ENCODE measurements at places on chromosomes 4 and X. TPM values are rescaled to one million over a fixed set of nuclear protein-coding genes. Genes with fewer than 3 reads are reported as not detected.

The DKC1 gene
- 37.6 TPM for total RNA-seq

DNA sequence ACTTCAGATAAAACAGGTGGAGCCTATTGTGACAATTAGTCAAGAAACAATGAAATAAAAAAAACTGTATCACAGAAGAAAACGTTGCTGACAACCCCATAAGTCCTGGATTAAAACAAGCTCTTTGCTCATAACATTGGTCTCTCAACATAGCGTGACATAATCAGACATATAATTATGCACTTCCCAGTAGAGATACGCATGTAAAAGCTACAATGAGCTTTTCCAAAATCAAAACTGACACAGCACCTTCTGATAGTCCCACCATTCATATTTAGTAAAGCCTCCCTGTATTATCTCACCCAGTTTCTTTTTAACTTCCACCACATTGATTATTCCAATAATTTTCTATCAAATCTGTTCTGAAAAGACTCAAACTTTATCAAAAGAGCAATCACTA is 372.1 kb upstream of the SMIM31 start:
- DNase-seq = no peak
- H3K4me3 ChIP-seq = no peak overlapping the region
- H3K36me3 ChIP-seq = no peaks in the 10 kb centered on the region
- H3K4me1 ChIP-seq = no peaks in the 10 kb centered on the region

The FDCSP gene
- total RNA-seq = not detected

The SUPT20HL1 gene
- total RNA-seq = not detected

DNA sequence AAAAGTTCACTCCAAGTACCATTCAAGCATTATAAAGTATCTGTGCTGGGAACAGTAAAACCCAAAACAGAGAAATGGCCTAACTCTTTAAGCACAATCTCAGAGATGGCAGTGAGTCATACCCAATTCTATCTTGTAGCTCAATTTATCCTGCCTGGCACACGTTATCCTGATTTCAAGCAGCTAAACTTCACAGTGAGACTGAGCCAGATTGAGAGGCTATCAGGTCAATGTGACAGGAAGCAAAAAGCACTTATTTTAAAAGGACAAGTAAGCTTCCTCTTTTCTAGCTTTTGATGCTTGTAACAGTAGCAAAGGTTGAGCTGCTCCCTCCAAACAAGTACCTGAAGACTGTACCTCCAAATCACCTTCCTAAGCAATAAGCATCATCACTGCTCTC is 324.9 kb downstream of the NAF1 start:
- H3K36me3 ChIP-seq = no peaks in the 10 kb centered on the region
- DNase-seq = no peak
- H3K27ac ChIP-seq = no peak overlapping the region
- no peaks in the 10 kb centered on the region for H3K4me1 ChIP-seq
- H3K27me3 ChIP-seq = no peaks in the 10 kb centered on the region

- no peaks in the 10 kb centered on the region for H3K27me3 ChIP-seq
- no peaks in the 10 kb centered on the region for H3K36me3 ChIP-seq
- no peak for DNase-seq
- no peaks in the 10 kb centered on the region for H3K4me1 ChIP-seq
- no peak overlapping the region for H3K4me3 ChIP-seq
- no peak overlapping the region for H3K27ac ChIP-seq
Observed at GRCh38 chrX:14412686-14413085, 116.7 kb upstream of the GLRA2 start.

DNA sequence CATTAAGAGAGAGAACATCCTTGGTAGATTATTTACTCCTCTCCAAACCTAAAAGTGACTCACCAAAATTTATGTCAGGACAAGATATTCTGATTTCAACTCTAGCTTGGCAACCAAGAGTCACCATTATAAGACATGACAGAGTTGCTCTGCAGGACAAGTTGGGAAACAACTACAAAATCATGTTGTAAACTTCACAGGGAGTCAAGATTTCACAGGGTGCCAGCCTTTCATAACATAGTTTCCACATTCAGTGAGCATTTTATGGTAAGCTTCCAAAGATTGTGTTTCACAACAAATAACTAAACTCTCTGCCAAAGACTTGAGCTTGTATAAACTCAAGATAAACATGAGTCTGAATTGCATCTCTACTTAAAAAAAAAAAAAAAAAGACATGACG is 121.0 kb upstream of the DIAPH2 start:
- DNase-seq = no peak
- H3K27me3 ChIP-seq = no peaks in the 10 kb centered on the region
- H3K27ac ChIP-seq = no peak overlapping the region
- no peaks in the 10 kb centered on the region for H3K4me1 ChIP-seq
- no peak overlapping the region for H3K4me3 ChIP-seq
- no peaks in the 10 kb centered on the region for H3K36me3 ChIP-seq

The HOPX gene
- 48.2 TPM for total RNA-seq

The H2BW2 gene
- not detected for total RNA-seq

The GPR82 gene
- not detected for total RNA-seq

The SSX2 gene
- total RNA-seq = not detected

DNA sequence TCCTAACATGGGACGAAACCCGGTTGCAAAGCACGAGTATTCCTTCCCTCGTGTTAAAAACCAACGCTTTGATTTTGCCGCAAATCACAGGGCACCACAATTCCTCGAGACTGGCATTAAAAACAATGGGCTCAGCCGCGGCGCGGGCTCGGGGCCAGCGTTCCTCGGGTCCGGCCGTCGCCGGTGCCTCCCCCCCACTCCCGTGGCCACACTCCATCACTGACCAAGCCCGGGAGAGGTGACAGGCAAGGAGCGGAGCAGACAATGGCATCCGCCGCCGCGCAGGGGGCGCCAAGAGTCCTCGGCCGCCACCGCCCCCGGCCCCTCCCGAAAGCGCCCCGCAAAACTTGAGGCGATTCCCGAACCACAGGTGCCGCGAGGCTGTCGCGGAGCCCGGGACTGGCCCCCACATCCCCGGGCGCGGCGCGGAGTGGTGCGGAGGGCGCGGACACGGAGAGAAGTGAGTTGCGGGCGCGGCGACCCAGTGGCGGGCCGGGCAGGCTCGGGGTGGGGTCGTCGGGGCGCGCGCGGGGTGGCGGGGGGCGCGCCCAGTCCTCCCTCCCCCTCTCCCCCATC is 445 bp downstream of the AP1S2 start:
- peak overlapping the region; percentile 97 for H3K27ac ChIP-seq
- H3K4me3 ChIP-seq = peak overlapping the region; percentile 75
- peaks cover 10% of the 10 kb centered on the region for H3K27me3 ChIP-seq
- H3K4me1 ChIP-seq = peaks cover 10% of the 10 kb centered on the region
- DNase-seq = peak; percentile 38

DNA sequence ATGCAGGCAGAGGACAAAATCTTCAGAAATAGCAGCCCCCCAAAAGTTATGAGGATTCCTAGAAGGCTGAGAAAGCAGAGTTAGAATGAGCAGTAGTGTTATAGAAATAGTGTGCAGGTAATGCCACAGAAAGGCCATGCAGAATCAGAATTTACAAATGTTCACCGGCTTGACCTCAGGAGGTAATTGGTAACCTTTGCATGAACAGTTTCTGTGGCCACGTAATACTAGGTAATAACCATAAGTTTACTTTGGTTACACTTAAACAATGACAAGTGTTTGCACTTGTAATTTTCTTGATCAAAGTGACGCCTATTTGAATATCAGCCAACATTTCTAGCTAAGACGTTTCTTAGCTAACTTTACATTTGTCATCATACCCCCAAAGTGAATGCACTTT is 393.6 kb downstream of the GPAT3 start:
- no peak overlapping the region for H3K27ac ChIP-seq
- no peak overlapping the region for H3K4me3 ChIP-seq
- no peaks in the 10 kb centered on the region for H3K4me1 ChIP-seq
- H3K27me3 ChIP-seq = no peaks in the 10 kb centered on the region
- H3K36me3 ChIP-seq = no peaks in the 10 kb centered on the region

The MAGEA12 gene
- total RNA-seq = not detected

DNA sequence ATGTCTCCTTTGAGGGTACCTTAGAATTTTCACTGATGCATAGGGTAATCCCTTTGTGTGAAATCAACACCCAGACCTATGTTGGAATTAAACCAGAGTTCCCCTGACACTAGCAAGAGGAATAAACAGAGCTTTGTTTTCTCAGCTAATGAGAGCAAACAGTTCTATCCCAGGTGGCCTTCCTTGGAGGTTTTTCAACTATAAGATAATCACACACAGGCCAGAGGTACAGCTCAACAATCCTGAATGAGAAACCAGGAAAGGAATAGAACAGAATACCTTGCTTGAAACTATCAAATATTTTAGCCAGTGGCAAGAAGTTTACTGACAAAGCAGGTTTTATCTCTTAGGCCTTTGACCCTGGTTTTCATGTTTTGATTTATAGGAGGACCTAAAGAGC is 100.2 kb downstream of the OTC start:
- no peaks in the 10 kb centered on the region for H3K4me1 ChIP-seq
- no peaks in the 10 kb centered on the region for H3K36me3 ChIP-seq
- no peak overlapping the region for H3K27ac ChIP-seq

DNA sequence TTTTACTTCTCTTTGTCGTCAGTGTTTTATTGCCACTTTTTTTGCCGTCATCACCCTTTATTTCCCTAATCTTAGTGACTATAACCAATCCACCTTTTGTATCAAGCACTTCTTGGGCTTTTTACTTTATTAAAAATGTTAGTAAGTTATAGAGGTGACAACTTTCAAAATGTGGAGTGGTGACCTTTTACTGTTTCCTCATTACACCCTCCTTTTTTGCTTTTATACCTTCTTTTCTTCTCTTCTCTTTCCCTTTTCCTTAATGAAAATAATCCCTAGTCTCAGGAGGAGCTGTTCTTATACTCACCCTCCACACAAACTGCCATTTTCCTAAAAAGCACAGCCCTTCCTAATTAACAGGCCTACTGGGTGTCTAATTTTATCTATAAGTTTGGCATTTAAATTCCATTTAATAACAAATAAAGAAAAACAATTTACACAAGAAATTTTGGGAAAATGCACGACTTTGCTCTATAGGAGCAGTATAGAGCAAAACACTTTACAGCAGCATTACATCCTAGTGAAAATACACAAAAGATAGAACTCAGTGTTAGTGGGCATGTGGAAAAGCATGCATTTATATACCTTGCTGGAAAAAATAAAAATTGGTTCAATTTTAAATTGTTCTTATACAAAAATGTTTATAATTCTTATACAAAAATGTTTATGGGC is 27.3 kb downstream of the BBS12 start:
- peaks cover 8% of the 10 kb centered on the region for H3K4me1 ChIP-seq
- H3K27me3 ChIP-seq = no peaks in the 10 kb centered on the region
- no peaks in the 10 kb centered on the region for H3K36me3 ChIP-seq
- DNase-seq = no peak
- no peak overlapping the region for H3K27ac ChIP-seq

The DMRTC1 gene
- total RNA-seq = not detected

DNA sequence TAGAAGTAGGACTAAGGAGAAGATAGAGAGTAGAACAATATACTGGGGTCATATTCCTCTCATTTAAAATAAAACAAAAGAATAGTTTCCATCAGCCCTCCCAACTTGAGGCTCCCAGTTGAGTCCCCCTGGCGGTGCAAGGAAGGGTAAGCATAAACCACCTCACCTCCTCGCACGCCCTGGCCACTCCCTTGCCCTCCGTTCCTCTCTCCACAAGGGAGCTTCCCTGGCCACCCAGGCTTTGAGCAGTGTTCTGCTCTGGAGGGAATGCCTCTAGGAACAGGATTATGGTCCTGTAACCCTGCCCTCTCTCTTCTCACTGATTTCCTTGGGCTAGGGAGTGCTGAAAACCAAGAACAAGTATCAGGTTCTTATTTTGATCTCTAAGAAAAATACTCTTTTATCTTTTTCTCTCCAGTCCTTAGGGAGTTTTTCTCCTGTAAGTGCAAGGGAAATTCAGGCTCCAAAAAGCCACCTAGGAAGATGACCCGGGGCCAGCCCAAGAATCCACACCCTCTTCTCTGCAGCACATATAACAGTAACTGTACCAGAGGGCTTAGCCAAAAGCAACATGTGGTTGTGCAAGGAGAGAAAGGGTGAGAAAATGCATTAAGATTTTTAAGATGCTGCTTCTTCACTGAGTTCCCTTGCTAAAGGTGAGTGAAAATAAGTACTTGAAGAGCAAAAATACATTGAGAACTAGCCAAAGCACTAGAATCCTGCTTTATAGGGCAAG is 69.9 kb downstream of the USP38 start:
- H3K27me3 ChIP-seq = no peaks in the 10 kb centered on the region
- no peaks in the 10 kb centered on the region for H3K36me3 ChIP-seq
- no peak overlapping the region for H3K4me3 ChIP-seq
- no peak for DNase-seq
- no peaks in the 10 kb centered on the region for H3K4me1 ChIP-seq
- no peak overlapping the region for H3K27ac ChIP-seq

DNA sequence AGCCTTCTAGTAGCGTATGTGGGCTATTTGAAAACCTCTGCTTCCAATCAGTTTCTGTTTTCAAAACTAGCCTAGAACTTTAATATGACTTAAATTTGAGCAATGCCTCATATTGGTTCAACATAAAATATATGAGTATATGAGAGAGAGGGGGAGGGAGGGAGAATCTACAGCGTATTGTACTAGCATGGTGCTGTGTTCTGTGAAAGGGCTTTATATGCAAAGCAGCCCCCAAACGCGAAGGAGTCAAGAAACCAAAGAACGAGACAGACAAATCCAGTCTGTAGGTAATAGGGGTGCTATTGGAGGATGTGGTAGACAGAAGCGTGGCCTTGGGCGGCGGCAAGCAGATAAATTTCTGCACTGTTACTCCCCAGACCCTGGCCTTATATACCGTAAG is 784 bp upstream of the ANXA5 start:
- H3K36me3 ChIP-seq = peaks cover 4% of the 10 kb centered on the region
- H3K4me1 ChIP-seq = peaks cover 44% of the 10 kb centered on the region

- no peaks in the 10 kb centered on the region for H3K27me3 ChIP-seq
- DNase-seq = no peak
- no peak overlapping the region for H3K4me3 ChIP-seq
- H3K27ac ChIP-seq = no peak overlapping the region
Observed at GRCh38 chr4:13244444-13244843, 239.7 kb downstream of the RAB28 start.

DNA sequence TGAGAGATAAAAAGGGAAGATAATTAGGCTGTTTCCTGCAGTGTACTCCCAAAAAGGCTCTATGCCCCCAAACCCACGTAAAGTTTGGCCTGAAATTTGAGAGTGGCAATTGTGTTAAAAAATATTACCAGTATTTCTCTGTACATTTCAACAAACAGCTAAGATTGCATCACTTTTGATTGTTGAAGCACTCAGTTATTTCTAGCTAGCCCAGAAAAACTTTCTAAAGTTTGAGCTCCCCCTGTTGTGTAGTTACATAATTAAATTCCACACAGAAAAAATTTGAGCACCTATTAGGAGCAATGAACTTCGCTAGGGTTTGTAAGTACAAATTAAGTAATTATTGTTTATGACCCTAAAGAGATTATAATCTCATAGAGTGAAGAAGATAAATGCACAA is 109.4 kb downstream of the DLG3 start:
- DNase-seq = no peak
- H3K4me1 ChIP-seq = no peaks in the 10 kb centered on the region
- no peaks in the 10 kb centered on the region for H3K36me3 ChIP-seq
- no peak overlapping the region for H3K4me3 ChIP-seq
- H3K27me3 ChIP-seq = no peaks in the 10 kb centered on the region
